Panc1 (cell line): ENCODE measurements at places on chromosomes 12 and 14. TPM values are rescaled to one million over a fixed set of nuclear protein-coding genes. Genes with fewer than 3 reads are reported as not detected.

Gene FAR2
- total RNA-seq: 6.2 TPM

GRCh38 chr12:113970211-113970610 is 4.1 kb upstream of the RBM19 start:
- no peak for DNase-seq
- H3K27ac ChIP-seq: no peak overlapping the region
- H3K27me3 ChIP-seq: peaks cover 14% of the 10 kb centered on the region
- H3K4me3 ChIP-seq: no peak overlapping the region

- no peak for DNase-seq
- no peak overlapping the region for H3K4me3 ChIP-seq
- no peaks in the 10 kb centered on the region for H3K27me3 ChIP-seq
- no peak overlapping the region for H3K27ac ChIP-seq
- no peaks in the 10 kb centered on the region for H3K4me1 ChIP-seq
- H3K36me3 ChIP-seq: no peaks in the 10 kb centered on the region
Observed at GRCh38 chr12:24025153-24025798, 75.8 kb upstream of the SOX5 start.

GRCh38 chr12:87315-87714 is 20.7 kb downstream of the IQSEC3 start:
- DNase-seq: no peak
- no peaks in the 10 kb centered on the region for H3K4me1 ChIP-seq
- H3K27me3 ChIP-seq: no peaks in the 10 kb centered on the region; the same call in 1 of the 2 replicates
- H3K36me3 ChIP-seq: no peaks in the 10 kb centered on the region
- H3K4me3 ChIP-seq: no peak overlapping the region
- H3K27ac ChIP-seq: no peak overlapping the region

DNA sequence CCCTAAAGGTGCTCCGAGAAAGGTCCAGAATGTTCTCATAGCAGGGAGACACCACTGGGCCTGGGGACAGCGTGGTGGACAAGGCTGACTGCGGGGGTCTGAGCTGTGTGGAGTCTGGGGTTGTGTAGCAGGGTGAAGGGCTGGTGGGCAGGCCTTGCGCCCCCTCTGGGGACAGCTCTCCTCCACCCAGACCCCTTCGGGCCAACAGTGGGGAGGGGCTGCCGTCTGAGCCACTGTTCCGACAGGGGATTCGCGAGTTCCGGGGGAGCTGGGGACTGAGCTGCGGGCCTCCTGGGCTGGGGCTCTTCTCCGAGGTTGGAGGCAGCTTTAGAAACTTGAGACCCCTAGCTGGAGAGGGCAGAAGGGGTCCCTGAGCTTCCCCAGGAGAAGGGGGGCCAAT is 32.1 kb downstream of the NCKAP5L start:
- no peaks in the 10 kb centered on the region for H3K27me3 ChIP-seq
- no peaks in the 10 kb centered on the region for H3K36me3 ChIP-seq
- H3K27ac ChIP-seq: no peak overlapping the region

DNA sequence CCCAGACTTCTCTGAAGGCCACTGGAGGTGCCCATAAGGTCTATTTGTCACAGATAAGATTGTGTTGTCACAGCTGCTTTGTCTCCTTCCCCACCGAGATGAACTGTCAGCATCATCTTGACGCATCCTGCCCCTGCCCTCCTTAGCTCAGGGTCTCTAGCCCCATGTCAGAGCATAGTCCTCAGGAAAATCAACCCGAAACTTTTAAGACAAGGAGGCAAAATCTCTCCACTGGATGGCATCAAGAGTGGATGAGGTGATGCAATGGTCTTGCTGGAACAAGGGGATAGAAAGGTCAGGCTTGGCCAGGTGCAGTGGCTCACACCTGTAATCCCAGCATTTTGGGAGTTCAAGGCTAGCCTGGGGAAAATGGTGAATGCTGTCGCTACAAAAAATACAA is 8.2 kb downstream of the KRT79 start:
- H3K4me1 ChIP-seq: peaks cover 7% of the 10 kb centered on the region
- no peak overlapping the region for H3K4me3 ChIP-seq
- H3K36me3 ChIP-seq: no peaks in the 10 kb centered on the region
- no peak overlapping the region for H3K27ac ChIP-seq
- H3K27me3 ChIP-seq: no peaks in the 10 kb centered on the region
- no peak for DNase-seq
